Upper lobe of left lung (tissue), 6 donors: ENCODE measurements at places on chromosomes 4 and X. TPM values are rescaled to one million over a fixed set of nuclear protein-coding genes. Genes with fewer than 3 reads are reported as not detected.

Gene SMPX
- total RNA-seq, result not detected

Gene UGT2B17
- total RNA-seq, result not detected

Gene DRP2
- not detected for total RNA-seq

Gene GPAT3
- 9.1 TPM for total RNA-seq

Gene ASB5
- not detected for total RNA-seq

Gene TBC1D8B
- 13.3 TPM for total RNA-seq

Gene SHROOM4
- total RNA-seq, result 32.5 TPM

Gene CAPN6
- 0.69 TPM for total RNA-seq

Gene TCEAL1
- total RNA-seq, result 26.9 TPM

Gene SHROOM2
- total RNA-seq, result 10.2 TPM

Gene DCAF12L1
- total RNA-seq, result not detected

Gene SSX4B
- total RNA-seq, result not detected

DNA sequence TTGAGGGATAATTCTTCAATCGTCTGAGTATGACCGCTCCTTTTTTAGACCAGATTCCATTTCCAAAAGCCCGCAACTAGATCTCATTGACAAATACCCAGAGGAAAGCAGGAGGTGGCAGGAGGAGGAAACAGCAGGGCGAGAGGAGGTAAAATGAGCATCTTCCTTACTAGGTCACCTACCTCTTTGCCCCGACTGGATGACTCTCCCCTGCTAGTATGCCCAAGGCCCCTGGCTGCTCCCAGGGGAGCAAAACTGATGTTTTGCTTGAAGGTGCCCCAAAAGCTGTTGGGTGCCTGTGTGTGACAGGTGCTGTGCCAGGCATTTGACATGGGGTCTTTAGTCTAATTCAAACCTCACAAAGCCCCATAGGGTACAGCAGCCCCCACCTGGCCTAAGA lies 48.9 kb downstream of the C4orf50 start:
- no peak overlapping the region for H3K4me3 ChIP-seq
- no peaks in the 10 kb centered on the region for H3K4me1 ChIP-seq
- H3K36me3 ChIP-seq, result no peaks in the 10 kb centered on the region
- DNase-seq, result no peak

DNA sequence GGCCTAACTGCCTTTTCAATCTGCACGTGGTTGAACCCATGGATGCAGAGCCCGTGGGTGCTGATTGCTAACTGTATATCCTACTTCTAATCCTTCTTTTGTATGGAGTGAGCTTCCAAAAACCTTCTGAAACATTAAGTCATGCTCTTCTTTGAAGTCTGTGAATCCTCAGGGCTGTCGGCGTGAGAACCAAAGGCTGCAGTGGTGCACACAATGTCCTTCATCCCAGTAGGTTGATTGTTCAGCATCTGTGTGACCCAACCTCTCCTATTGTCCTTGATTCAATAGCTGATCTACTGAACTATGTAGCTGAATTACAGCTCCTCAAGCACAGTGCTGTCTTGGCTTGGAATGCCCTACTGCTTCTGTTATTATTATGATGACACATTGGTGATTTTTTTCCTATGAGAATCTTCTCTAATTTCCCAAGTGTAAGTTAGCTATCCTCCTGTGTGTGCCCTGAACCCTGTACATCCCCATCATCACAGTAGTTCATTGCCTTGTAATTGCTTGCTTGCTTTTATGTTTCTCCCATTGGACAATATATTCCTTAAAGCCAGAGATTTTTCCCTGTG lies 294.6 kb downstream of the TRIML1 start:
- DNase-seq, result no peak

DNA sequence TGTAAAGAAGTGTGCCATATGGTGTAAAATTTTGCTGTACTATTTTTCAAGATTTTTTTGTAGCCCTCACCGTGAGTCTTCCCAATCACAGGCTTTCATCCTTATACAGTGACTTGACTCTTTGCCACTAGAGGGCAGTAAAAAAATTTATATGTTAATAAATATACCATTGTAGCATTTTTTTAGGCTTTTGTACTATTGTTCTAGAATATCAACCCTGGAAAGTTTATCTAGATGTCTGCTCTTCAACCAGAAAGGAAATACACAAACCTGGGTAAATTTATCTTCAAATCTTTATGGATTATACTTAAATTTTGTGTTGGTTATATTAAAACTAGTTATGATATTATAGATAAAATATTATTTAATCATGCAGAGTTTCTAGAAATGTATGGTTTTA lies 235.3 kb downstream of the TENM3 start:
- no peaks in the 10 kb centered on the region for H3K27me3 ChIP-seq
- no peak for DNase-seq
- H3K4me3 ChIP-seq, result no peak overlapping the region
- H3K4me1 ChIP-seq, result no peaks in the 10 kb centered on the region

GRCh38 chrX:138664016-138664415 lies 47.5 kb downstream of the FGF13 start:
- no peak overlapping the region for H3K4me3 ChIP-seq
- no peaks in the 10 kb centered on the region for H3K36me3 ChIP-seq
- no peaks in the 10 kb centered on the region for H3K4me1 ChIP-seq
- DNase-seq, result no peak
- no peaks in the 10 kb centered on the region for H3K27me3 ChIP-seq
- H3K27ac ChIP-seq, result no peak overlapping the region

- H3K4me1 ChIP-seq, result no peaks in the 10 kb centered on the region
- no peaks in the 10 kb centered on the region for H3K27me3 ChIP-seq
- DNase-seq, result no peak
- H3K36me3 ChIP-seq, result no peaks in the 10 kb centered on the region
- no peak overlapping the region for H3K4me3 ChIP-seq
- no peak overlapping the region for H3K27ac ChIP-seq
Measured at GRCh38 chr4:20418861-20419451, 167.3 kb downstream of the SLIT2 start.

GRCh38 chr4:111854494-111855087 lies 290.7 kb upstream of the FAM241A start:
- no peak overlapping the region for H3K27ac ChIP-seq
- H3K36me3 ChIP-seq, result no peaks in the 10 kb centered on the region
- no peak for DNase-seq
- H3K4me1 ChIP-seq, result no peaks in the 10 kb centered on the region

DNA sequence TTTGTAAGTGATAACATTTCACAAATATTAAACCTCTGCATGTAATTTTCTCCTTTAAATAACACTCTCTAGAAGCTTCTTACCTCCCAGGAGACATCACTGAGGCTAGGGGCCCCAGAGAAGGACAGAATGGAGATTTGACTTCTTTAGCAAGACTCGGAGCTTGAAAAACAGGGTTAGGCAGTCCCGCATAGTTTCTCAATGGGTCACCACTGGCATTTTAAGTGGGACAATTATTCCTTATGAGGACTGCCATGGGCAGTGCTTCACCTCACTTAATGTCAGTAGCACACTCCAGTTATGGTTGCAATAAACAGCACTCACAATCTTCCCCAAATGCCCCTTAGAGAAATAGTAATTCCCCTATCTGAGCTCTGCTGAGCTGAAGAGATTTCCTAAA lies 66.7 kb upstream of the NOCT start:
- no peak overlapping the region for H3K27ac ChIP-seq
- no peaks in the 10 kb centered on the region for H3K36me3 ChIP-seq
- H3K4me3 ChIP-seq, result no peak overlapping the region
- no peaks in the 10 kb centered on the region for H3K27me3 ChIP-seq
- peaks cover 4% of the 10 kb centered on the region for H3K4me1 ChIP-seq

- no peak overlapping the region for H3K27ac ChIP-seq
- DNase-seq, result no peak
- peaks cover 4% of the 10 kb centered on the region for H3K4me1 ChIP-seq
- H3K27me3 ChIP-seq, result no peaks in the 10 kb centered on the region
Measured at GRCh38 chr4:102598086-102598761, 97.1 kb downstream of the NFKB1 start.

- no peaks in the 10 kb centered on the region for H3K27me3 ChIP-seq
- no peaks in the 10 kb centered on the region for H3K4me1 ChIP-seq
- H3K36me3 ChIP-seq, result no peaks in the 10 kb centered on the region
Measured at GRCh38 chr4:79232540-79232939, 93.3 kb downstream of the NAA11 start.

- no peaks in the 10 kb centered on the region for H3K27me3 ChIP-seq
- no peak for DNase-seq
- H3K27ac ChIP-seq, result no peak overlapping the region
- H3K4me3 ChIP-seq, result no peak overlapping the region
Measured at GRCh38 chrX:6120329-6120728, 108.3 kb downstream of the NLGN4X start.

- no peaks in the 10 kb centered on the region for H3K4me1 ChIP-seq
- H3K36me3 ChIP-seq, result no peaks in the 10 kb centered on the region
- H3K4me3 ChIP-seq, result peak overlapping the region; percentile 32
Measured at GRCh38 chr4:101807351-101807750, 16.8 kb downstream of the BANK1 start.

DNA sequence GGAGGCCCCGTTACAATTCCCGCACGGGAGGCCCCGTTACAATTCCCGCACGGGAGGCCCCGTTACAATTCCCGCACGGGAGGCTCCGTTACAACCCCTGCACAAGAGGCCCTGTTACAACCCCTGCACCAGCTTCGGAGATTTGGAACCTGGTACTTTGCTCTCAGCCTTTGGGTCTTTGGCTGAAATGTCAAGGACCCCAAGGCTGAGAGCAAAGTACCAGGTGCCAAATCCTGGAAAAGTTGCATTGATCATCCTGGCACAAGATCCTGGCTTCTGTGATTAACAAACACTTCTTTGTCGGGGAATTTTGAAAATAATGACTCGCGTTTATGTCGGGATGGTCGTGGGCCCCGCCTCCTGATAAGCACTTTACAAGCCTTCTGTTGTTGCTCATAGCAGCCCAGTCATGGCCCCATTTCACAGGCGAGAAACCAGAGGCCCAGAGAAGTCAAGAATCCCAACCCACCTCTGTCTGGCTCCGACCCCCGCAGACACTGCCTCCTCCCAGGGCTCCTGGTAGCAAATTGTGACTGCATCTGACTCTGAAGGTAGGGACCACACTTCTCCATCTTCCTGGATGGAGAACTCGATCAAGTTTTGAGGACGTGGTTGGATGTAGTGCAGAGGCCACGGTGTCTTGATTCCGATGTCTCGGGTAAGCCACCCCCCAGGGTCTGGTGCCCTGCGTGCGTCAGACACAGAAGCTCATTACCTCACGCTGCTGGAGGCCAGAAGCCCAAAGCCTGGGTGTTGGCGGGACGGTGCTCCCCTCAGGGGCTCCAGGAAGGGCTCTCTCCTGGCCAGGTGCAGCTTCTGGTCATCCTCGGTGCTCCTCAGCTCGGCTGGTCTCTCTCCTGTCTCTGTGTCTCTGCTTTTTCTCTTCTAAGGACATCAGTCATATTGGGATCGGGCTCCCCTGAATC lies 60.3 kb downstream of the ADRA2C start:
- peaks cover 12% of the 10 kb centered on the region for H3K4me1 ChIP-seq
- H3K36me3 ChIP-seq, result no peaks in the 10 kb centered on the region
- DNase-seq, result no peak
- H3K27ac ChIP-seq, result no peak overlapping the region
- H3K4me3 ChIP-seq, result no peak overlapping the region
- no peaks in the 10 kb centered on the region for H3K27me3 ChIP-seq

GRCh38 chr4:94700298-94700697 lies 57.5 kb upstream of the BMPR1B start:
- no peak overlapping the region for H3K27ac ChIP-seq
- no peak for DNase-seq
- no peaks in the 10 kb centered on the region for H3K27me3 ChIP-seq
- H3K4me3 ChIP-seq, result no peak overlapping the region
- no peaks in the 10 kb centered on the region for H3K36me3 ChIP-seq

DNA sequence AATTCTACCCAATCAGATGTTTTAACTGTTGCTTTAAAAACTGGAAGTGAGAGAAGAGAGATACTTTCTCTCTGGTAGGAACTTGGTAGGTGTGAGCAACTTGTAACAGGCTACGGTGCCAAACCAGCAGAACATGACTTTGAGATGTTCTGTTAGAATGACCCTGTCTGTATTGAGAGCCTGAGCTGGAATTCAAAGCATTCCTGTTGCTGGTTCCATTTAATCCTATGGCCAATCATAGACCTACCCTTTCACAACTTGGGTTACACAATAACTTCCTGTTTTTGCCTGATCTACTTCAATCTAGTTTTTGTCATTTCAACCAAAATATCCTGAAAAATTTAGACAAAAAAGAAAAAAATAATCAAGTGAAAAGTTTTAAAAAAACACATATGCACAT lies 1.7 kb upstream of the PRRG1 start:
- no peaks in the 10 kb centered on the region for H3K4me1 ChIP-seq
- H3K4me3 ChIP-seq, result no peak overlapping the region
- no peaks in the 10 kb centered on the region for H3K36me3 ChIP-seq
- DNase-seq, result no peak

GRCh38 chrX:153635788-153636668 lies 11.0 kb upstream of the DUSP9 start:
- no peak for DNase-seq
- H3K27ac ChIP-seq, result no peak overlapping the region
- no peaks in the 10 kb centered on the region for H3K36me3 ChIP-seq
- no peaks in the 10 kb centered on the region for H3K4me1 ChIP-seq
- H3K27me3 ChIP-seq, result no peaks in the 10 kb centered on the region

DNA sequence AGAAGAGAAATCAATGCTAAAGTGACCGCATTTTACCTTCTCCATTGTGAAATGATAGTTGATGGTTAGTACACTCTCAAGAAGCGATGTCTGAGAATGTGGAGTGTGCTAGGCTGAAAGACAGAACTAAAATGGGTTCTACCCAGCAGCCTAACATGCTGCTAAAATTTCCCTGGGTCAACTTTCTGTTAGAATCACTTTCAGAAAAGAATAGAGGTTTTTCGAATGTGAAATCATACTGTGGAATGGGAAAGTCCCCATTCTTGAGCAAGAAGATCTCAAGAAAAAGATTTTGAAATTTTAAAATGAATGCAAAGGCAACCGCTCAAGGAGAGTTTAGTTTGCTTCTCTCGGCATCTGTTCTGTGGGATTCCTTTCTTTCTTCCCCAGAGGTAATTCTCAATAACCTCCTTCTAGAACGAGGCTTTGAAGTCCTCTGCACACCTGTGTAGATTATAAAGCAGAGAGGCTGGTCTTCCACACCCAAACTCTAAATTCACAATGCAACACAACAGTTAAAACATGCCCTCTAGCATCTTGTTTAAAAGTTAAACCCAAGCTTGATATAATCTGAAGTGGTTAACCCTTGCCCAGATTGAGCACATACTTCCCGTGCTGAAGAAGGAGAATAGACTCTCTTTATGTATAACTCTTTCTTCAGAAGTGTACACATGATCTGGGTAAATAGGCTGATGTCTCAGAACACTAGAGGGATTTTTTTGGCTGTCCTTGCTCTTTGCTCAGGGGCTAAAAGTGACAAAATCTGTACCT lies 208.7 kb upstream of the KLF3 start:
- no peak overlapping the region for H3K4me3 ChIP-seq
- H3K27me3 ChIP-seq, result no peaks in the 10 kb centered on the region
- no peak for DNase-seq
- H3K36me3 ChIP-seq, result no peaks in the 10 kb centered on the region
- H3K27ac ChIP-seq, result no peak overlapping the region

DNA sequence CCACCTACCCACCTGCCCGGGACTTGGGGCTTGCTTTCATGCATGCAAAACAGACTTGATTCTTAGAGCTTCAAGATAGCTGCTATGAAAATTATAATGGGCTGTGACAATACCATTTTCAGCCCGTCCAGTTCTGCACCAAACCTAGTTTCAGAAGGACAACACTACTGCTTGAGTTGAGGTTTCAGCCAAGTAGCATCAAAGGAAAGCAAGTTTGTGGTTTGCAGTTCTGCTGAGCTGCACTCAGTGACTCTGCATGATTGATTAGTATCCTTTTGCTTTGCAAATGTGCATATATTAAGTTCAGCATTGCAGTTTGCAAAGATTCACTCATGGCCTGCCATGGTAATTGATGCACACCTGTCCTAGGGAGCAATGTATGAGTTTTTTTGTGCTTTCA lies 442.7 kb downstream of the RPA4 start:
- H3K36me3 ChIP-seq, result no peaks in the 10 kb centered on the region
- no peaks in the 10 kb centered on the region for H3K4me1 ChIP-seq
- no peak overlapping the region for H3K4me3 ChIP-seq
- no peaks in the 10 kb centered on the region for H3K27me3 ChIP-seq
- no peak for DNase-seq
